GM13976 (cell line): ENCODE measurements at places on chromosomes 12 and 14.

DNA sequence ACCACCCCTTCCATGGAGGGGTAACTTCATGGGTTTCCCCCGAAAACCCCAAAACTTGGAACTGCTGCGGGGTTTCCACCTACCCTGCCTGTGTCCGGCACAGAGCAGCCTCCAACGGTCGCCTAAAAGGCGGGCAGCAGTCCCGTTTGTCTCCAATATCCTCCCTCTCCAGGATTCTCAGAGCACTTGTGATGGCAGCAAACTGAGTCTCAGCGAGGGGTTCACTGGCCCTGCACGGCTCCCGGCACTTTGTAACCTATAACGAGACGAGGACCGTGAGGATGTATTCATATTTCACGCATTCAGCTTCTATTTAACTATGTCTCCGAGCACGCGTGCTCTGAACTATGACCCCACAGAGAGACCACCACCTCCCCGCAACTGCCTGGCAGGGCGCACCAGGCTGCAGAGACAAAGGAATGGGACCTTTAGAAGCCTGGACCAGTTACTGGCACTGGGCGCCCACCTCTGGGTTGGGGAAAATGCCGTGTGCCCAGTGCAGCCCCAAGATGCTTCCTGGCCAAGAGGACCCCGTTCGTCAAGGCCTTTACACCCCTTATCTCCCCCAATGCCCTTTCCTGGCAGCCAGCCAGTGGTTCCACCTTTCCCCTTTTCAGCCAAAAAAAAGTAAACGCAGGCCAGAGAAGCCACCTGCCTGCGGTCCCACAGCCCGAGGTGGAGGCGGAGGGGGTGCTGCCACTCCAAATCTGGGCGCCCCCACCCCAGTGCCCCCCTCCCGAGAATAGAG, 173.1 kb upstream of the RTL1 start:
- no peak for DNase-seq

- DNase-seq = no peak
Measured at GRCh38 chr14:51430633-51431032, 190.6 kb downstream of the TMX1 start.

- no peak for DNase-seq
Measured at GRCh38 chr14:32028599-32028998, 48.5 kb upstream of the ARHGAP5 start.

DNA sequence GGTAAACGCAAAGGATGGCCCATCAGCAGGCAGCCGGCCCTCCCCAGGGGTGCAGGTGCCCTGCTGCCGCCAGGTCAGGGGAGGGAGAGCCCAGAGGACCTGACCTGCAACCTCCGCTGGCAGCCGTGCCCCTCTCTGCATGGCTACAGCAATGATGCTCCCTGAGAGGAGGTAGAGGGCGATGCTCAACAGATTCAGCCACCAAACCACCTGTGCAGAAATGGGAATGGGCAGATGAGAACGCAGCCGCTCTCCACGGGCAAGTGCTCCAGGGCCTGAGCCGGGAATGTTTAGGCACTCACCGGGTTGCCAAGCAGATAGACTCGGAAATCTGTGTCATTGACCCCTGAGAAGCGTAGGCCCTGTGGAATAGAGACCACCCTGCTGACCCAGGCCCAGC, 8.7 kb upstream of the NGB start:
- DNase-seq = no peak
